ENCODE measurements at places on chromosomes 16 and 17.

DNA sequence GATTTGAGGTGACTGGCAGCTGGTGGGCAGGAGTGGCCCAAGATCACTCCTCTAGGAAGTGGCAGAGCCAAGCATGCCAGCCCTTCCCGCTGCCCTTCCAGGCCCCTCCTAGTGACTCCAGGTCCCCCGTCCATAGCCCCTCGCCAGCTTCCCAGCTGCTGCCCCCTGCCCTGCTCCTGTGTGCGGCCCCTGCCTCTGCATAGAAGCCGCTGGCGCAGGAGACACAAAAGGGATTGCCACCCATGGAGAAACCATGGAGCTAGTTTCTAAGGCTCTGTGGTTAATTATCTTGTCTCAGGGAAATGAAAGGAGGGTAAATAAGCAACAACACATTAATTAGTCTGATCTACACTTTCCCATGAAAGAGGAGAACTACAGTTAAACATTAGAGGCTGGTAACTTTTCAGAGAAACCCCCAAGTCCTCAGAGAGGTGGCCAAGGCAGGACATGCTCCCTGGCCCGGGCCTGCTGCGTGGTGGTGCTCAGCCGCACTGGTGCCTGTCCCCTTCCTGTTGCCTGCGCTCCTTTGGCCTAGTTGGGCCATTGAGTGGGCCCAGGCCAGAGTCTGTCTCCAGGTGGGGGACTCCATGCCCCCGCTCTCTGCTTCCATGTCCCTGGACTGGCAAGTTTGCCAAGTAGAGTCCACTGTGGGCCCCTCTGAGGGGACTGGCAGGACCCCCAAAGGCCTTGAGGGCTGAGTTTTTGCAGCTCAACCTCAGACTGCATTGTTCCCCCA is 65.2 kb downstream of the PRMT7 start:
- no peak for DNase-seq

DNA sequence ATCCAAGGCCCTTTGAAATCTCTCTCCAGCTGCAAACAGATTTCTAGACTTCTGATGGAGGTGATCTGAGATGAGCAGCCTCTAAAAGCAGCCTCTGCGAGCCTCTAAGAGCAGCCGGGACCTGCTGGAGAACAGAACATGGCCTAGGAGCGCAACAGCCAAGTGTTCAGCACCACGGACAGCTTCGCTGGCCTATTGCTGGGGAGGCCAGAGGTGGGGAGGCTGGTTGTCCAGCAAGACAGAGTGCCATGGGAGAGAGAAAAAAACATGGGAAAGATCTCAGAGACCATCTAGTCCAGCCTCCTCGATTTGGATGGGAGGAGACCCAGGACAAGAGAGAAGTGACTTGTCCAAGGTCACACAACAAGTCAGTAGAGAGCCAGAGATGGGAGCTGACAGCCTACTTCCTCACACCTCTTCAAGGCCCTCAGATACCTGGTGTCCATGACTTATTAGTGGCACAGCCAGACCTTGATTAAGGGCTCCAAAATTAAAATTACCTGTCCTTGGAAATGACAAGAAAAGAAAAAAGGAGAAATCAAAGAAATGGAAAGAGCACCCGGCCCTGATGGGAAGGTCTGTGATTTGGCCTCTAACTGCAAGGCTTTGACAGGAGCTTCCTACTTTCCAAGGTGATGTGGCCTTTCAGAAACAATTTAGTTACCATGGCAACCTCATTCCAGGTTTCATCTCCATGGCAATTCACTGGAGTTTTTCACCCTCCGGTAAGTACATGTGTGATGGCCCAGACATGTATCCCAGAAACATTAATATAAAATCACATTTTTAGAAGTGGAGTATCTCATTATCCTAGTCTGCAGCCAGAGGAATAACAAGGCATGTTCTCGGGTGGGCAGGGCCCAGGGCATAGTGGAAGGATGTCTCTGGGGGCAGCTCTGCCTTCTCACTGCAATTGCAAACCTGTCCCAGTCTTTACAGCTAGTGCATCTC is 14.5 kb downstream of the RPRML start:
- no peak for DNase-seq

DNA sequence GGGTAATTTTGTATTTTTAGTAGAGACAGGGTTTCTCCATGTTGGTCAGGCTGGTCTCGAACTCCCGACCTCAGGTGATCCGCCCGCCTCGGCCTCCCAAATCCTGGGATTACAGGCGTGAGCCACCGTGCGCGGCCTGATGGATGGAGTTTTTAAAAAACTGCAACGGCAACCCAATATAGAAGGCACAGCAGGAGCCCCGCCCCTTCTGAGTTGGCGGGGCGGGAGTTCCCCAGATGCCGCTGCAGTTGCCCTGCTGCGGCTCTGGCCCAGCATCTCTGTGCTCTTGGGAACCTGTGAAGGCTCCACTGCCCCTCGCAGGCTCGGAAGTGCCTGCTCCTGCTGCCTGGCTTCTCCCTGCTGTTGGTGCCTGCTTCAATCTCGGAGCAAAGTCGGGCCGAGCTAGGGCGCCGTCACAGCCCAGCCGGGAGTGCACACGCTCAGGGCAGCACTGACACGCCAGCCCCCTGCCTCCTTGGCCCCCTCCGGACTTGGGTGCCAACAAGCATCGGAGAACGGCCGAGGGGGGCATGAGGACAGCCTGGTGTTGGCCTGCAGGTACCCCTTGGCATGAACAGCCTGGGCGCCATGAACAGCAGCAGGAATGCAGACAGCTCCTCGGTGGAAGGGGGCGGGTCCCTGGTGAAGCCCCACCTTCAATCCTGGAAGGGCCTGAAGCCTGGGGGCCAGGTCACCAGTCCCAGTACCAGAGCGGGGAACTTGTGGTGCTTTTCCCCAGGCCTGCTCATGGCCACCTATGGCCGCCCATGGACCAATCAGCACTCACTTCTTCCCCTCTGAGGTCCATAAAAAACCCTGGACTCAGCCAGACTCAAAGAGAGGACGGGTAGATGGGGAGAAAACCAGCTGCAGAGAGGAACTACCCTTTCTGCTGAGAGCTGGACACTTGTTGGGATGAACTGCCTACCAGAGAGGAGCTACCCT is 2.3 kb upstream of the NT5M start:
- DNase-seq: no peak

DNA sequence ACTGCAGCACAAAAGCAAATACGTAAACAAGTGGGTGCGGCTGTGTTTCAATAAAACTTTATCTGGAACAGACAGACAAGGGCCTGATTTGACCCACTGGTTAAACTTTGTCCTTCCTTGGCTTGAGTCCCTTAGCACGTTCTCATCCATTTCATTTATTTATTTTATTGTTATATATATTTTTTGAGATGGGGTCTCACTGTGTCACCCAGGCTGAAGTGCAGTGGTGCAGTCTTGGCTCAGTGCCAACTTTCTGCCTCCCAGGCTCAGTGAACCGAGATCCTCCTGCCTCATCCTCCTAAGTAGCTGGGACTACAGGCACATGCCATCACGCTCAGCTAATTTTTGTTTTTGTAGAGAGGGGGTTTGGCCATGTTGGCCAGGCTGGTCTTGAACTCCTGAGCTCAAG is 64.3 kb downstream of the MYH11 start:
- DNase-seq: no peak

GRCh38 chr17:40303009-40303657 is 5.8 kb upstream of the RARA start:
- DNase-seq: no peak

GRCh38 chr17:77836557-77837041 is 121.9 kb upstream of the TNRC6C start:
- DNase-seq: no peak

- no peak for DNase-seq
These were observed 110.3 kb downstream of the BANP start for GRCh38 chr16:88061346-88062110.

DNA sequence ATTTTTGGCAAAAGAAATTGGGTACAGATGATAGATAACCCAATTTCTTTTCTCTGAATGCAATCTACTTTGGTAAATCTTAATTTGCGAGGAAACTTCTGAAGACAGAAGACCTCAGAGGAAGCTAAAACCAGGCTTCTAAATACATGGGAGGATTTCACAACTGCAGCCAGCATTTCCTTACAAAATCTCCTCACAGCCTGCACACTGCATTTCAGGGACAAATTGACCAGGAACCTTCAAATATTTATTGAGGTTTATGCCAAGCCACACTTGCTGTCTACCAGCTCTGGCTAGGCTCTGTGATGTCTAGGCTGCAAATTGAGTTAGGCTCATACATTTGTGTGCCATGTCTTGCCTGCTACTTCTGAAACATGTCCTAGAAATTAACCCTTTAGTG is 167.3 kb upstream of the CDH5 start:
- no peak for DNase-seq

- no peak for DNase-seq
These were observed 7.0 kb downstream of the ATPAF2 start for GRCh38 chr17:18031955-18032354.

- no peak for DNase-seq
These were observed 2.7 kb downstream of the COTL1 start for GRCh38 chr16:84614968-84615813.

- no peak for DNase-seq
These were observed 5.3 kb upstream of the MKS1 start for GRCh38 chr17:58224315-58224714.

DNA sequence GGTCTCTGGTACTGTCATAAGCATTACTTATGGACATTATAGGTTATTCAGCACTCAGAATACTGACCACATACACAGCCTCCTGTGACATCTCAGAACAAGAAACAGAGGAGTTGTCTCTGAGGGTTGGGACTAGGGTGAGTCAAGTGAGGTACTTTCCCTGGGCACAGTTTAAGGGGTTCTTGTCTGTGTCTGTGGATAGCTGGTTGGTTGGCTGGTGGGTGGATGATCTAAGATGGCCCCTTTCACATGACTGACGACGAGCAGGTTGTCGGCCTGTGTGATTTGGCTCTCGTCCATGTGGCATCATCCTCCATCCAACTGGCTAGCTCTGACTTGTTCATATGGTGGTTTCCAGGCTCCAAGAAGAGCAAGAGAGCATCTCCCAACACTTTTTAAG is 163.9 kb downstream of the PRKCB start:
- DNase-seq: no peak

- no peak for DNase-seq
These were observed 40.2 kb downstream of the REXO5 start for GRCh38 chr16:20846551-20846950.

GRCh38 chr17:77286641-77287431 is 146.1 kb downstream of the SEC14L1 start:
- no peak for DNase-seq

GRCh38 chr17:1960545-1960912 is 64.6 kb downstream of the RTN4RL1 start:
- DNase-seq: no peak

DNA sequence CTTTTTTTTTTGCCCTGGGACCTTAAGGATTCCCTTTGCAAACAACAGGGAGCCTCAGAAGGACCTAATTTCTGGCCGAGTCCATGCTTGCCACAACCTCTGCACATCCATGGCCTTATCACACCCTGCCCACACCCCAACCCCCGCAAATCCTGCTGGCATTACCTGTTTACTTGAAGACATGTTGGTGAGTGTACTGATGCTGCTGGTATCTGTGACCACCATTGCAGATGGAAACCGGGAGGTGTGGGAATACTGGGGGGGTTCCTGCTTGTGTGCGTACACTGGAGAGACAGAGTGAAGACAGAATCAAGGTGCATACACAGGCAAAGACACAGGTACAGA is 46.0 kb downstream of the HNF1B start:
- no peak for DNase-seq

GRCh38 chr17:73612031-73612472 is 32.2 kb downstream of the SDK2 start:
- DNase-seq: no peak

GRCh38 chr17:29041091-29041490 is 1.9 kb upstream of the PIPOX start:
- no peak for DNase-seq

- no peak for DNase-seq
These were observed 6.0 kb upstream of the ARL5C start for GRCh38 chr17:39171933-39172332.

GRCh38 chr17:66698270-66698669 is 136.6 kb upstream of the CACNG5 start:
- no peak for DNase-seq

DNA sequence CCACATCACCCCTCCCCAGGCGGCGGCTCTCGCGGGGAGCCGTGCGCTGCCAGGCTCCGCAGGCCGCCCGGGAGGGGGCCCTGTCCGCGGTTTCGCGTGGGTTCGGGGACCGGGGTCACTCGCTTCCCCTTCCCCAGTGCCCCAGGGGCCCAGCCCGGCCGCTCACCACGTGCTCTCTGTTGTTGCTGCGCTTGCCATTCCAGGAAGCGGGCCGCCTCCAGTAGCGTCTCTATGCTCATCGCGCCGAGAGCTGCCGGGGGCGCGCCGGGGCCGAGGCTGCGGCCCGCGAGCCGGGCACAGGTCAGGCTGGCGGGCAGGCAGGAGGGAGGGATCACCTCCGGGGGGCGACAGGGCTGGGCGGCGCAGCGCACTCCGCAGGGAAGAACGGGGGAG is 390 bp downstream of the MNT start:
- DNase-seq: no peak

GRCh38 chr16:85460252-85461021 is 152.7 kb upstream of the GSE1 start:
- DNase-seq: no peak

DNA sequence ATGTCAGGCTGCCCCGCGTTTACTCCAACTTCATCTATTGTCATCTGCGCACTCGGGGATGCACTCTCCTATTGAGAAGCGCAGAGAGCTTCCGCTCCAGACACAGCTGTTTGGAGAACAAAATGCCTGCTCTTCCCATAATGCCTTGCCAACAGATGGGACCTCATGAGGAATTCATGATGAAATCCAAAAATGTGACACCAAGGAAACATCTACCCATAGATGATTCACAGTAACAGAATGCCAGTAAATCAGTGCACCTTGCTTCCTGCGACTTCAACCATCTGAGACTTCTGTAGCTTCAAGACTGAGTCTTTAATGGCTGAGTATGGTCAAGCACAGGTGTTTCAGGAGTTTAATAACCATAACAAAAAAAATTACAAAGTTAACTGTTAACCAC is 1144.9 kb upstream of the GOT2 start:
- DNase-seq: no peak

DNA sequence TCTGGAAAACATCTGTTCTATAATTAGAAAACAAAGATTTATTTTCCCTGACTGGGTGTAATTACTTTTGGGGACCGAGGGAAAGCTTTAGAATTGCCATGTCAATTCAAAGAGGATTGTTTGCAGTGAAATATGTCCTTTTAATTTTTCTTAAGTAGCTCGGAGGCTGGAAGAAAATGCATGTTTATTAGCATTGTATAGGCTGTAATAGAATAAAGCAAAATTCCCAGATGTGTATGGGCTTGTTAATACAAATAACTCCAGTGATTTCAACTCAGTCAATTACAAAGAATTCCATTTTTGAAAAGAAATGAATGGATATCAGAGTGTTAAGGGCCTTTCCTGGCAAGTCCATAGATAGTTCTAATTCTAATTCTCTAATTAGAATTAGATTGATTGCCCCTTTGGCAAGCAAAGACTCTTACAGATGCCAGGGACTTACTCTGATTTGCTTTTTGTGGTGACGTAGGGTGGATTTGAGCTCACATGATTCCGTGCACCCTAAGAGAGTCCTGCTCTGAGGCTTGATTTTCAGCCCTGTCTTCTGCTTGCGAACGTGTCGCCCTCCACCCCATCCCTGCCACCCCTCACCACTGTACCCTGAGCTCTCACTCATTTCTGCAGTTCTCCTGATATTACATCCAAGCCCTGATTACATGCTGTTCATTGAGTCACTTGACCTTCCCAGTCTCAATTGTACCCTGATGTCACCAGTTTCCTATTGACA is 70.0 kb upstream of the FAM20A start:
- DNase-seq: no peak

GRCh38 chr17:79255456-79255855 is 180.8 kb downstream of the ENGASE start:
- no peak for DNase-seq

All from right renal cortex interstitium (tissue), 3 donors.